ENCODE measurements at places on chromosomes 16 and 17. TPM values are rescaled to one million over a fixed set of nuclear protein-coding genes. Genes with fewer than 3 reads are reported as not detected.

The DPEP2 gene
- not detected for total RNA-seq

- no peak for DNase-seq
These were observed 248.0 kb downstream of the TMEM114 start for GRCh38 chr16:8342276-8342675.

The KRTAP3-1 gene
- not detected for total RNA-seq

DNA sequence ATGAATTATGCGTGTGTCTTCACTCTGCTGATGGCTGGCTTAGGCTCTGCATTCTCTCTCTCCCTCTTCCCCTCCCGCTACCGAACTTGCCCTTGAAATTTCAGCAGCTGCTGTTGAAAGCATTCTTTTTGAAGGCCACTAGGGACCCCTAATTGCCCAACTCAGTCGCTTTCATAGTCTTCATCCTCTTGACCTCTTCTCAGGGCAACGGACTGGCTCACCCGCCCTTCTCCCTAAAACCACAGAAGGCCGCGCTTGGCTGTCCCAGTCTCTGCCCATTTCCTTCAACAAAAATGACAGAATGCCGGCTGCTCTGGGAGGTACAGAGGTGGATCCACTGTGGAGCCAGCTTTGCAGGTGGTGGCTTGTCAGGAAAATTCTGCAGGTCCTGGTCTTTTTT, 21.0 kb upstream of the FMNL1 start:
- DNase-seq: peak; percentile 70

The NEUROD2 gene
- total RNA-seq: not detected

The GPR142 gene
- not detected for total RNA-seq

- DNase-seq: peak; percentile 28
These were observed 26.0 kb downstream of the COPZ2 start for GRCh38 chr17:48011405-48012150.

The CCL7 gene
- total RNA-seq: not detected

- DNase-seq: no peak
These were observed 159.4 kb upstream of the HSBP1 start for GRCh38 chr16:83648347-83648746.

GRCh38 chr16:81908466-81909262, 102.6 kb downstream of the SDR42E1 start:
- DNase-seq: no peak

- peak; percentile 59 for DNase-seq
These were observed 104.7 kb downstream of the PITPNC1 start for GRCh38 chr17:67481808-67482207.

DNA sequence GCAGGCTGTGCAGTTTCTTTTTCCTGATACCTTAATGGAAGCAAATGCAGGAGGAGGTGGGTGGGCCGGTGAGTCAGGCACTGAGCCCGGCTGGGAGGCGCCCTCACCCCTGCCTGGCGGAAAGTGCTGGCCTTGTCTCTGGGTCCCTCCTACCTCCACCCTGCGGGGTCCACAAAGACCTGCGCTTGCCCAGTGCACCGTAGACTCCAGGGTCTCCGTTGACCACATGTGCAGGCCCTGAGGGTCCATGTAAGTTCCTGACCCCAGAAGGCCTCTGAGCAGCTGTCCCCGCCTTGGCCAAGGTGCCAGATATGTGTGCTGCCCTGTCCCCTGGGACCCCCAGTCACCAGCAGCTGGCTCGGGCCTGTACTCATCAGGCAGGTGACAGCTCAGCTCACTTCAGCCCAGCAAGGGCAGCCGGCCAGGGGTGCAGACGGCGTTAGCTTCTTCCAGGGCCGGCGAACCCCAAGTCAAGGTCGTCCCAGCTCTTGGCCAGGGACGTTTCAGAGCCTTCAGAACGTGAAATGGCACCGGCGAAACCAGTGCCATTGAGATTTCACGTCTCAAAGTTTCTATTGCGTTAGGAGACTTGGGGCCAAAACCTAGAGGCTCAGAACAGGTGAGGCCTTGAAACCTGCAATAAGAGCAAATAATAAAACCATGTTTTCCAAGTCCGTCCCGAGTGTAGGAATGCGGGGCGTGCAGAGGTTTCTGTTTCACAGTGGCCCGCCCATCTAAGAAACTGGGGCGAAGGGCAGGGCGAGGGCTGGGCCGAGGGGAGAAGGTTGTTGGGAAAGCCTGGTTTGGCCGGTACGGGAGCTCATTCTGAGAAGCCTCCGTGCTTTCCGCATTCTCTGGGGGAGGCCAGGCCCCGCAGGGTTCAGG, 12.1 kb downstream of the METRNL start:
- DNase-seq: no peak

DNA sequence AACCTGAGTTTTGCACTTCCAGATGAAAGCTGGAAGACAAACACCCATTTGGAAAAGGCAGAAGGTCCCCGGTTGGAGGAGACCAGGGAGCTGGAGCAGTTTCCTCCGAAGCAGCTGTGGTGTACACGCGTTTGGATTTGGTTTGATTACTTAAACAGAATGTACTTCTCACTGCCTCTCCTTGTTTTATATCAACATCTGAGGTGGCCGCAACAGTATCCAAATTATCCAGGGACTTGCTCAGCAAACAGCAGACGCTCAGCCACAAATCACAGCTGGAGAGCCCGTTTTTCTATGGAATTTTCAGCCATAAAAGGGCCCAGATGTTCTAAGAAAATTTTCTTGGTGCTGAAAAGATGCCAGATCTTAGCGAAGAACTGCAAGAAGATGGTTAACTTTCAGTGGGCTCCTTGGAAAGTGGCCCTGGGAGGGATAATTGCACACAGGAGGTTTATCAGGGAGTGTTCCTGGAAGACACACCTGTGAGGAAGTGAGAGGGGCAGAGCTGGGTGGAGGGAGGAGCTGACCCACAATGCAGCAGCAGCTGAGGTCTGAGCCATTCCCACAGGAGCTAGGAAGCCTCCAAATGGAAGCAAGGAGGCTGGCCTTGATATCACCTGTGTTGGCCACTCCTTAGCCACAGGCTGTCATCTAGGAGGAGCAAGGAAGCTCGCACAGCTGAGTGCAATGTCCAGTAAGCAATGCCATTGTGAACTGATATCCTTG, 28.9 kb upstream of the CDH5 start:
- DNase-seq: no peak

The CPHXL2 gene
- total RNA-seq: not detected

The TRIM25 gene
- total RNA-seq: 13.8 TPM

- DNase-seq: no peak
These were observed 30.4 kb upstream of the SBK1 start for GRCh38 chr16:28261942-28262341.

The TAC4 gene
- not detected for total RNA-seq

The GRB2 gene
- total RNA-seq: 113 TPM

The CCDC200 gene
- 0.48 TPM for total RNA-seq

The DBF4B gene
- total RNA-seq: 26.8 TPM

DNA sequence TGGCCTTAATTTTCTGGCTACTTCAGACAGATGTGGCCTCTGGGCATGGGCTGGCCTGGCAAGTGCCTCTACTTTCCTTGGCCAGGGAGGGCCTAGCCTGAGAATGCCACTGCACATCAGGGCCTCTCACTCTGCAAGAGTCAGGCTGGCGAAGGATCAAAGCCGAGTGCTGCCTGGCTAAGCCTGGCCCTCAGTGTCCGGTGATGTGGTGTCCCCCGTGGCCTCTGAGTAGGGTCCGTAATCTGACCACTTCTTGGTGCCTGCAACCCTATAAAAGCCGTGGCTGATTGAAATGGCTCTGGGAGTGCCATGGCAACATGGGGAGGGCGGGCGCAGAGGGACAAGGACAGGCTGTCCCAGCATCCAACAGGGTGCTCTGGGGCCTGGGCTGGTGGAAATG, 30.2 kb downstream of the TBX4 start:
- no peak for DNase-seq

DNA sequence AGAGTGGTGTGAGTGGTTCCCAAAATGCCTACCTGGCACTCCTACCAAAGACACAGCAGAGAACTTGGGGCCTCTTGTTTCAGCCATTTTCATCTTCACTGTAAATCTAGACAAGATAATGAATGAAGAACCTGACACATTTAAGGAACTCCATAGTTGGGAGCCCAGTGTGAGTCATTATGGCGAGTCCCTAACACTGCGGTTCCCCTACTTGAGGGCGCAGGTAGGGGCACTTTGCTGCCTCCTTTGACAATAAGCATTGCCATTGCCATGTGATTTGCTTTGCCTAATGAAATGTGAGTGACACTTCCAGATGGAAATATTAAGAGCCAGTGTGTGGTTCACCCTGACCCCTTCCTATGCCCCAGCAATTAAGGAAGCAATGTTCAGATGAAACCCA, 517.6 kb downstream of the MAF start:
- DNase-seq: no peak

- no peak for DNase-seq
These were observed 27.7 kb downstream of the SRL start for GRCh38 chr16:4214215-4214621.

The SSTR5 gene
- total RNA-seq: not detected

The LITAFD gene
- total RNA-seq: not detected

The TM4SF5 gene
- not detected for total RNA-seq

GRCh38 chr17:19551591-19552148, 18.0 kb downstream of the SLC47A1 start:
- no peak for DNase-seq

The MYH2 gene
- total RNA-seq: 0.11 TPM

The CEP112 gene
- 10.9 TPM for total RNA-seq

The HS3ST3A1 gene
- 15.0 TPM for total RNA-seq

DNA sequence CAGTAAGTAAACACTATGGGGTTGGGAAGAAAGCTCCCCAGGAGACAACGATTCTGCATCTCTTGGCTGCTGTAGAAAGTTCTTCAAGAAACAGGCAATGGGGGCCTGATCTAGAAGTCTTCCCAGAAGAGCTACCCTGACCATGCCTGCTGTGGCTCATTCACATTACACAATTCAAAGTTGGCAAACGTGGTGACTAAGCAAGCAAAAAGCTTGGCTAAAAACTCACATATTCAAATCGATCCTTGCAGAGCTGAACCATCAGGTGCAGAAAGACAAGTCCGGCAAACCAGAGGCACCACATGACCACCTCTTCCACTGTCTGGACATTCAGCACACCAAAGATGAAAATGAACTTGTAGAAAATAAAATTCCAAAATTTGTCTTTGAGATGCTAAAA, 16.1 kb downstream of the AMFR start:
- peak; percentile 53 for DNase-seq

DNA sequence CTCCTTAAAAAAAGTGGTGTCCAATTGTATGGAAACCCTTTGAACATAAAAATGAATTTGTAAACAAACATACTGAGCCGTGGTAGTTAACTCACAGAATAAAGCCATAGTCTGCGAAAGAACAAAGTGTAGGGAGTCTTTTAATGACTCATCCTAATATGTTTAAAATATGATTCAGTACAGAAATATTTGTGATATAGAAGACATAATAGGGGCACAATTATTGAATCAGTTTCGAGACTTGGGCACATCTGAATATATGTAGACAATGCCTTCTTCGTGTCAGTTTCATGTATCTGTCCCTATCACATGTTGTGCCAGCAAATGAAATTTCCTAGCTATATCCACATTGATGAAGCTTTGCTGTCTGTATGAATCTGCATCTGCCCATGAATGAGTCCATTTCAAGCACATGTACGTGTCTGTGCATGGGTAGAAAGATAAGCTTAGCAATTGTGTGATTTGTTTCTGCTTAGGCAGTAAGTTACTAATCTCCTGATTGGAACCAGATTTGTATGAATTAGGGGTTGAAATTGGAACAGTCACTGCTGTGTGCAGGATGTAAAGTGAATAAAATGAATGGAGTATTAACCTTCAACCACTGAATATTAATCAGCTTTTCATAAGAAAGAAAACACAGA, 112.5 kb upstream of the SOX9 start:
- DNase-seq: peak; percentile 8

- no peak for DNase-seq
These were observed 5.2 kb upstream of the MRPL38 start for GRCh38 chr17:75909812-75910274.

- DNase-seq: no peak
These were observed 33.8 kb downstream of the PMM2 start for GRCh38 chr16:8831450-8831849.

DNA sequence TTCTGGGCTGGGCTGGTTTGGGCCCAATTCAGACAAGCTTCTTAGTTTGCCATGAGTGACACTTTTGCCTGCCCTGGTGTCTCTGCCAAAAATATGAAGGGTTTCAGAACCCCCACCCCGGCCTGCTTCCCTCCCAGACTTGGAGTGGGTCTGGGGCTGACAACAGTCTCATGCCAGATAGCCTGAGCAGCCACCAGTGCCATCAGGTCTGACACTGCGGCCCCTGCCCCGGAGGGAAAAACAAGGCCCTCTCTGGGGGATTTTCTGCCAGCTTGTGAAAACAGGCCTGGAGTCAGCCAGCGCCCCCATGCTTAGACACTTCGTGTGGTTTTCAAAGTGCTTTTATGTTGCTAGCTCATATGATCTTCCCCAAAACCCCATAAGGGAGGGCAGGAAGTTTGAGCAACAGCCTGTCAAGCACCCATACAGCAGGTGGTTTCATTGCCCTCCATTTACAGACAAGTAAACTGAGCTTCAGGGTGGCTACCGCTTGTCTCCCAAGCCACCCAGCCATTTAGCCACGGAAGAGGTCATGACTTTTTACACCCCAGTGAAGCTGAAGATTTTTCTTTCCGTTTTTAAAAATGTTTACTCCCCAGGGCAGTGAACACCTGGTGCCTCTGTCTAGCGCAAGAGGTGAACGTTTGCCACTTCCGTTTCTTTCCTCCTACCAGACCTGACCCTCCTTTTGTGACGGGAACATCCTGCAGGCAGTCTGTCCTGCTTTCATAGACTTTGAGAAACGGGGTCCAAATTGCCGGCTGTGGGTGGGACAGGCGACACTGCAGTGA, 300.6 kb downstream of the SEC14L1 start:
- peak; percentile 40 for DNase-seq

The HBM gene
- not detected for total RNA-seq

DNA sequence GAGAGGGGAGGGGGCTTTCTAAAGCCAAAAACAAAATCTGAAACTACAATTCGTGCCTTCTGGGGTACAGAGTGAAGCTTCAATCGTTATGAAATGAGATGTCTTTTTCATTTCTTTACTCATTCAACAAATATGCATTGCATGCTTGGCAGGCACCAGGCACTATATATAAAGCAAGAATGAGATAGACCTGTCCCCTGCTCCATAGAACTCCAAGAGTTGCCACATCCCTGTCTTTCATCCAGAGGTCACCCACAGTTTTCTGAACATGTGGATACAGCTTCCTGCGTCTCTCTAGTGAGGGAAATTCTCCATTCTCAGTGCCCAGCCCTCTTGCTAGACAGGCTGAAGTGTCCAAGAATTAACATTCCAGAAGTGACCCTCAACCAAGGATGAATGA, 343.2 kb upstream of the MAF start:
- no peak for DNase-seq

The TK2 gene
- total RNA-seq: 20.2 TPM

DNA sequence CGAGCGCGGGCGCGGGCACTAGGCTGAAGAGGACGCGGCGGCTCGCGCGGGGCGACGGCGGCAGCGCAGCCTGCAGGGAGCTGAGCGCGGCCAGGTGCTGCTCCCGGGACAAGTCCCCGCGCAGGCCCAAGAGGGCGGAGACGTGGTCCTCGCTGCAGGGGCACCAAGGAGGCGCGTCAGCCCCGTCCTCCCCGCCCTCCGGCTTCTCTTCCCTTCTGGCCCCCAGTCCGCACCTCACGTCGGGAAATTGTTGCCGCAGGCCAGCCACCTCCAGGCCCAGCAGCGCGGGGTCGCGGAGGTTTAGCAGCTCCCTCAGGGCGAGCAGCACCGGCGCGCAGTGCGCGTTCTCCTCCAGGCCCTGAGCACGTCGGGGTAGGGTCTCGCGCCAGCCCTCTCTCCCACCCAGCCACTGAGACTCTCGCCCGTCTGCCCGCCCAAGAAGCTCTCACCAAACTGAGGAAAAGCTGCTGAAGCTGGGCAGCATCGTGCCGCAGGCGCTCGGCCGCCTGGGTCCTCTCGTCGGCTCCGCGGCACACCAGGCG, 761 bp upstream of the MATCAP1 start:
- DNase-seq: peak; percentile 54

GRCh38 chr17:38897671-38898290, 27.6 kb upstream of the LASP1NB start:
- no peak for DNase-seq

The CCR7 gene
- not detected for total RNA-seq
